ENCODE measurements at places on chromosomes 5 and 9. TPM values are rescaled to one million over a fixed set of nuclear protein-coding genes. Genes with fewer than 3 reads are reported as not detected.

DNA sequence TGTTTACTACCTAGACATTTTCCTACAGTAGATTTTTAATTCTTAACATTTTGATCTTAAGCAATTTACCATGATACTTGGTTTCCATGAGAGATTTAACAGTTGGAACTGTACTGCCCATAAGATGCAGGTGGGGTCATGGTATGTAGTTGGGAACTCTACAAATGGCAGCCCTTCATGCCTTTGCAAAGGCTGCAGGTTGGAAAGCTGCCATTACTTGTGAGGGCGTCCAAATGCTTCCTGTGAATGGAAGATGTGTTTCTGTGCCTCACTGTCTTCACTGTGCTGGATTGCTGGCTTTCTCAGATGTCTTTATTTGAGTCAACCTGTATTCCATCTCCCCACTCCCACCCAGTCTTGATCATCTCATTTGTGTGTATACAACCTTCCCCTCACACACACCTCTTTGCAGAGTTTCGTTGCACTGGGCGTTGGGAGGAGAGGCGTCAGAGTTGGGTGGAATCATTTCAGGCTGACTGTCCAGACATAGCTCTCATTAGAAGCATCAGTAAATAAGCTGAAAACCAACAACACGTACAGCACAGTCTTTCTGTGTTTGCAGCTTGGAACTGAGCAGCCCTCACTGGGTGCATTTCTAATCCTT lies 14.8 kb upstream of the ABL1 start:
- DNase-seq, result no peak

GRCh38 chr9:126704892-126705766 lies 91.4 kb downstream of the LMX1B start:
- peak; percentile 91 for DNase-seq

KIAA1191 gene
- total RNA-seq, result 109 TPM

OR1Q1 gene
- not detected for total RNA-seq

NRG2 gene
- 2.7 TPM for total RNA-seq

PCDHA1 gene
- total RNA-seq, result not detected

Measured in upper lobe of left lung (tissue), 6 donors.